ENCODE measurements at places on chromosomes 11 and 22. TPM values are rescaled to one million over a fixed set of nuclear protein-coding genes. Genes with fewer than 3 reads are reported as not detected.

- H3K4me3 ChIP-seq = peak overlapping the region; percentile 88
- DNase-seq = no peak
- peak overlapping the region; percentile 99 for H3K27ac ChIP-seq
- peaks cover 12% of the 10 kb centered on the region for H3K36me3 ChIP-seq
- peaks cover 84% of the 10 kb centered on the region for H3K4me1 ChIP-seq
Measured at GRCh38 chr11:134119094-134119493, 50.2 kb downstream of the JAM3 start.

- no peak for DNase-seq
- no peaks in the 10 kb centered on the region for H3K4me1 ChIP-seq
- H3K27ac ChIP-seq = no peak overlapping the region
- peaks cover 2% of the 10 kb centered on the region for H3K27me3 ChIP-seq
- no peak overlapping the region for H3K4me3 ChIP-seq
- H3K36me3 ChIP-seq = no peaks in the 10 kb centered on the region
Measured at GRCh38 chr22:48871176-48871840, 956.4 kb downstream of the BRD1 start.

GRCh38 chr11:120548682-120549209 is 37.2 kb downstream of the GRIK4 start:
- peaks cover 12% of the 10 kb centered on the region for H3K27me3 ChIP-seq
- peak overlapping the region; percentile 0 for H3K27ac ChIP-seq
- H3K4me3 ChIP-seq = no peak overlapping the region
- no peaks in the 10 kb centered on the region for H3K36me3 ChIP-seq
- H3K4me1 ChIP-seq = peaks cover 32% of the 10 kb centered on the region

- no peaks in the 10 kb centered on the region for H3K4me1 ChIP-seq
- no peak for DNase-seq
- H3K4me3 ChIP-seq = no peak overlapping the region
- no peaks in the 10 kb centered on the region for H3K36me3 ChIP-seq
- no peak overlapping the region for H3K27ac ChIP-seq
Measured at GRCh38 chr11:27174021-27174420, 133.4 kb downstream of the BBOX1 start.

Gene DRICH1
- total RNA-seq = not detected

GRCh38 chr22:25853501-25854284 is 111.7 kb downstream of the MYO18B start:
- H3K36me3 ChIP-seq = no peaks in the 10 kb centered on the region
- H3K4me3 ChIP-seq = no peak overlapping the region
- DNase-seq = no peak
- peaks cover 3% of the 10 kb centered on the region for H3K27me3 ChIP-seq

Gene PHLDA2
- total RNA-seq = 8.1 TPM

All from endothelial cell (in vitro differentiated cells).